ENCODE measurements at places on chromosomes 11 and 22.

DNA sequence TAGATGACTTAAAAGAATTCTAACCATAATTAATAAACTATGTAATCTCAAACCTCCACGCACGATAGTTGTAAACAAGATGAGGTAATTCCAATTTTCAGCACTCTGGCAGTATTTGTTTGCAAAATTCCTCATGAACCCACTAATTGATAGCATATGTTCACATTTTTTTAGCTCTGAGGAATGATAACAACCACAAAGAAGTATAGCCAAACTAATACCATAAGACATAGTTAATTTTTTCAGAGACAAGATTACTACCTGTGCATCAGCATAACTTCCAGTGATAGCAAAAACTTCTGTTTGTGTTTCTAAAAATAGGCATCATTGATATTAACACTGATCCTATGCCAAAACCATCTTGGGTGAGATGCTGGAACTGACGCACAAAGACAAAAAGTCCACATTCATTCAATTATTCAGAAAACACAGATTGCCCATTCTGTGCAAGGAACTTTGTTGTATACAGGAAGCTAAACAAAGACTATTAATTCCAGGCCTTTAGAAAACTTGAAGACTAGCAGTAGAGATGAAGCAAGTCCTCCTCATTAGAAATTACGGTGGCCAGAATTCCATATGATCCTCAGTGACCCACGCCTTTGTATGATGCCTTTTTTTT, 57.7 kb downstream of the PDGFD start:
- DNase-seq: no peak

DNA sequence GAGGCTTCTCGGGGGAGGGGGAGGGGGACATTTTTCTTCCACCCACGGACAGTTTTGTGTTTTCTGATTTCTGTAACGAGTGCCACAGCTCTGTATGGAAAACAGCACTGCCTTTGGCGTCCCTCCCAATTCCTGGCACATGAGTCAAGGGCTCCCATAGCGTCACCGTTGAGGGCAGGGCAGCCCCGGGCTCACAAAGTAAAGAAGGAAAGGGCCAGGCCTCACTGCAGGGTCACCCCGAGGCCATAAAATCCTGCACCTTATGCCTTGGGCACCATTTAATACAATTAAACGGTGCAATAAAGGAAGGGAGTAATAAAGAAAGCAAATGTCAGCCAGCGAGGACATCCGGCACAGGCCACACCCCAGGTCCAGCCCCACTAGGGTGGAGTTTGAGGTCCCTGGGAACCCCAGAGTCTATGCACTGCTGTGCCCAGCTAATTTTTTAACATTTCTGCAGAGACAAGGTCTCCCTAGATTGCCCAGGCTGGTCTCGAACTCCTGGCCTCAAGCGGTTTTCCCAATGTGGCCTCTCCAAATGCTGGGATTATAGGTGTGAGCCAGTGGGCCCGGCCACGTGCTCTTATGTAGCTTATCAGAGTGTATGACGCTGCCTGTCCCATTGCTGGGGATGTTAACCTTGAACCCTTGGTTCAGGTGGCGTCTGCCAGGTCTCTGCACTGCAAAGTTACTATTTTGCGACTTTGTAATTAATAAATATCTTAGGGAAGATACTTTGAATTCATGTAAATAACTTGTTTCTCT, 13.6 kb upstream of the MUC2 start:
- peak; percentile 59 for DNase-seq

- no peak for DNase-seq
These were observed 13.7 kb downstream of the DCDC1 start for GRCh38 chr11:31355817-31356216.

GRCh38 chr11:103147627-103148026, 38.4 kb downstream of the DYNC2H1 start:
- no peak for DNase-seq

- DNase-seq: no peak
These were observed 15.5 kb upstream of the TMPRSS5 start for GRCh38 chr11:113721462-113722066.

DNA sequence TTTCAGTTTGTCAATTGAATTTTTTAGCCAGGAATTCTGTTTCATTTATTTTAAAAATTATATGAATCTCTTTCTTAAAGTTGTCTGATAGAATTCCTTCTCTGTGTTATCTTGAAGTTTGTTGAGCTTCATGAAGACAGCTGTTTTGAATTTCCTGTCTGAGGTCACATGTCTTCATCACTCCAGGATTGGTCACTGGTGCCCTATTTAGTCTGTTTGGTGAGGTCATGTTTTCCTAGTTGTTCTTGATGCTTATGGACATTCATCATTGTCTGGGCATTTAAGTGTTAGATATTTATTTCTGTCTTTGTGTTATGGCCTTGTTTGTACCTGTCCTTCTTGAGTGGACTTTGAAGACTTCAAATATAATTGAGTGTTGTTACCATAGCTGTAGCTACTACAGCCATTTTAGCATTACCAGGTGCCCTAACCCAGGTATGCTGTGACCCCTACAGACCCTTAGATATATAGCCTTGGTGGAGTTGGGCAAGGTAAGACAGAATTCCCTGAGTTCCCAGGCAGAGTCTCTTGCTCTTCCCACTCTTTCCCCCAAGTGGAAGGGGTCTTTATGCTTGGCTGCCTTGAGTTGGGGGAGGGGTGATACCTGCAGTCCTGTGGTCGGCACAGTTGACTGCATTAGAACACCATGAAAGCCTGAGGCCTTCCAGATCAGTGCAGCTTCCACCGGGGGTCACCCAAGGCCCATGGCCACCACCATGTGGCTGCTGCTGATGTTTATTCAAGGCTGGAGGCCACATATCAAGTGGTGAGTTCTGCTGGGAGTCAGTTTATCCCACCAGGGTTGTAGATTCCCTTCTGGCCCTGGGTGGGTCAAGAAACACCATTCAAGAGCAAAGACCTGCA, 229.6 kb downstream of the DYNC2H1 start:
- no peak for DNase-seq

DNA sequence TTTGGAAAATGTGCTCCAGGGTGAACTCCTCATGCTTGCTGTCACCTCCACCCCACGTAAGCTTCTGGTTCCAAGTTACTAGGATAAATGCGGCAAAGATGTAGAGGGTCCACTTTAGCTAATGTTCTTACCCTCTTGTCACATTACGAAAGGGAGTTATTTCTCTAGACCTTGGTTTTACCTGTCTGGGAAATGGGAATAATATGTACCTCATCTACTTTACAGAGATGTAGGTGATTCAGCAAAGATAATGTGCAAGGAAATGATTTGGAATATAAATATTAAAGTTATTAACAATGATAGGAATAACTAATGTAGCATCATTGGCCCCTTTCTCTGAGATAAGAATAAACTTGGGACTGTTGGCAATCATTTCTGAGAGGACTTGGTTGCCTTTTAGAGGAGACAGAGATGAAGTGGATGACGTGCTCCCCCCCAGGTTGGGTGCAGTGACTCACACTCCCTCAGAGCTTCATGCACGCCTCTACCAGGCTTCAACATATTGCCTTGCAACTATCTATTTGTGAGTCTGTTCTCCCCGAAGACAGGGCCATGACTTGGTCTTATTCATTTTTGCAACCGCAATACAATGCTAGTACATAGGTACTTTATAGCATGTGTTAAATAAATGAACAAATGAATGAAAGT, 97.1 kb downstream of the ME3 start:
- DNase-seq: no peak

All from ascending aorta (tissue), 2 donors.